ENCODE measurements at places on chromosomes 16 and 17.

- DNase-seq: no peak
Measured at GRCh38 chr17:63463771-63464170, 13.1 kb upstream of the ACE start.

DNA sequence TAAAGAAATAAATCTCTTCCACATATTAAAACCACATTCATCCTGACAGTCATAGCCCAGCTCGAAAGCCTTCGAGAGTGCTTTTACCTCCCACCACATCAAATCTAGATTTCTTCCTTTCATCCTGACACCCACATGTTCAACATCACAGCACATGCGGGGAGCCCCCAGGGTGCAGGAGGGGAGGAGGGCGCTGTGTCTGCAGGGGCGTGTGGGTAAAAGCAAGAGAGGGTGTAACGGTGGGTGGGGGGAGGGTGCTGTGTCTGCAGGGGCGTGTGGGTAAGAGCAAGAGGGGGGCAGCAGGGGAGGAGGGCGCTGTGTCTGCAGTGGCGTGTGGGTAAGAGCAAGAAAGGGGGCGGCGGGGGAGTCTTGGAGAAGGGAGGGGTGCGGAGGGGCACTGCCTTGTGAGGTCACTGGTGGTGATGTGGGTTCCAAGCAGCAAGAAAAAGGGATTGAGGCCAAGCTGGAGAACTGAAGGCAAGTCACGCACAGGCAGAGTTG lies 34.7 kb downstream of the ADCY9 start:
- no peak for DNase-seq

DNA sequence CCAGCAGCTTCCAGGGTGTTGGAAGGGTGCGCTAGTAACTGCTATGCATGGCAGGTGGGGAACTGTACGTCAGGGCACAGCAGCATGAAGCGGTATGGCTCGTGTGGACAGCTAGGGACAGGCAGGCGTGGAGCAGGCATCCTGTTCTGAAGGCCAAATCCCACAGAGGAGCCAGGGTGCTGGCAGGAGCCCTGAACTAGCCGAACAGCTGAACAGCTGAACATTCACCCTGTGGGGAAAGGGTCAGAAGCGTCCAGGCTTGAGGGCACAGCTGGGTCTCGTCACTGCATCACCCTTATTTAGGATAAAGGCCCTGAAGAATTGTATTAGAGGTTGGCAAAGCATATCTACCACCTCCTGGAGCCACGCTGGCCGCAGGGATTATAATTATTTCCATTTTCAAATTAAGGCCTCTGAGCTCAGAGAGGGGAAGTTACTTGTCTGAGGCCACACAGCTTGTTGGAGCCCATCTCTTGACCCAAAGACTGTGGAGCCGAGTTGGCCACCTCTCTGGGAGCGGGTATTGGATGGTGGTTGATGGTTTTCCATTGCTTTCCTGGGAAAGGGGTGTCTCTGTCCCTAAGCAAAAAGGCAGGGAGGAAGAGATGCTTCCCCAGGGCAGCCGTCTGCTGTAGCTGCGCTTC lies 3.3 kb upstream of the STH start:
- DNase-seq: no peak

GRCh38 chr17:48719642-48720265 lies 2.6 kb downstream of the PRAC1 start:
- DNase-seq: no peak

GRCh38 chr16:11986521-11987057 lies 10.1 kb downstream of the SNX29 start:
- DNase-seq: no peak

GRCh38 chr16:64696866-64697265 lies 425.0 kb downstream of the CDH11 start:
- DNase-seq: no peak

DNA sequence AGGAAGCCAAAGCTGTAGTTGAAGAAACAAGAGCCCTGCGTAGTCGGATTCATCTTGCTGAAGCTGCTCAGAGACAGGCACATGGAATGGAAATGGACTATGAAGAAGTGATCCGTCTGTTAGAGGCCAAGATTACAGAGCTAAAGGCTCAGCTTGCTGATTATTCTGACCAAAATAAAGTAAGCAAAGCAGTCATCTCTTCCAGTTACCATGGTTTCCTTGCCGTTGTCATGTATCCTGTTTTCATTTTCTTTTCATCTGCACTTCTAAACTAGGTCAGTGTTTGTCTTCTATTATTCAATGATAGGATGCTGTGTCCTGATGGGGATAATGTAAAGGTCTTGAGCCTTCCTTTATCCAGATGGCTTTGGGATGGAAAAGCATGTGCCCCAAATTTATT lies 104.3 kb downstream of the STXBP4 start:
- DNase-seq: no peak

DNA sequence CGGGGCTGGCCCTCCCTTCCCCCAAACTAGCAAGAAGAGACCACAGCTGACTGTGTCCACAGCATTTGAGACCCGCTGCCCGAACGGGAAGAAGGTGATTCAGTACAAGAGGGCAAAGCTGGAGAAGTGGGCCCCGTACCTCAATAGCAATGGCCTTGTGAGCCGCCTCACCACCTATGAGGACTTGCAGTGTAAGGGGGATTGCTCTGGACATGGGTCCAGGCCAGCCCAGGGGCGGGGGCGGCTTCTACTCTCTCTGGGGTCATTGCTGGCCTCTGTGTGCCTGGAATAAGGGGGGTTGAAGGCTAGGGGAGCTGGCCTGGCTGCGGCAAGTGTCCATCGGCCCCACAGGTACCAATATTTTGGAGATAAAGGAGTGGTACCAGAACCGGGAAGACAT lies 12.9 kb upstream of the KATNB1 start:
- no peak for DNase-seq

DNA sequence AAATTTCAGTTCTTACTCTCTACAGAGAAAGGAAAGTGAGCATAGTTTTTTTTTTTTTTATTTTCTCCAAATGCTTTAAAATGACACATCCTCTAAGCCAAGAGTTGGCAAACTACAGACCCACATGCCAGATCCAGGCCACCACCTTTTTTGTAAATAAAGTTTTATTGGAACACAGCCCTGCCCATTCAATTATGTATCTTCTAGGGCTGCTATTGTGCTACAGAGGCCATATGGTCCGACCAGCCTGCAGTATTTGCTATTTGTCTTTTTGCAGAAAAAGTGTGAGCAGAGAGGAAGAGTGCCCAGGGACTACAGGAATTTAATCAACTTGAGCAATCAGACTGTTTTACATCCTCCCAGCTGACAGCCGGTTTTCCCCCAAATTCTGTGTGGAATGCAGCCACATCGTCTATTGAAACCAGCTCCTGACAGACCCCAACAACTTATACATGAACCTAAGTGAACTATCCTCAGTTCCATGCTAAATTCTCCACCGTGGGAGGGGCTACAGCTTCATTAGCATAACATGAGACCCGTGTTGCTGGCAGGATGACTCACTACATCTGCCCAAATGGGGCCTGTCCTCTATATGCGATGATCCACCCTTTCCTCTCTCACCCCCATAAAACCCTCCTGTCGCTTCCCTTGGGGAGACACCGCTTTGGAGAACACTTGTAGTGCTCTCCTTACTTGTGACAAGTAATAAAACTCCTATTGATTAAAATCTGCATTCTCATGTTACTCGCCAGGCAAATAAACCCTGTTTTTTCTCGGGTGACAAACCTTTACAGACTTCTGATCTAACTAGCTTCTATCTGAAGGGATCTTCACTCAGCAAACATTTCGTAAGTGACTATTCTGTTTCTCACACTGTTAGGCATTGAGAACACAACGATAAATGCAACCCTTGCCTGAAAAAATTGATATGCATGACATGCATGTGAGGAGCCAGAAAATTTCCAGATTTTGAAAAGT lies 149.4 kb upstream of the HS3ST3A1 start:
- no peak for DNase-seq

GRCh38 chr17:79078476-79079190 lies 4.0 kb downstream of the ENGASE start:
- DNase-seq: no peak

GRCh38 chr17:31698751-31699150 lies 160.3 kb downstream of the COPRS start:
- DNase-seq: no peak

GRCh38 chr17:20191056-20191455 lies 181.9 kb downstream of the SPECC1 start:
- DNase-seq: peak; percentile 67

DNA sequence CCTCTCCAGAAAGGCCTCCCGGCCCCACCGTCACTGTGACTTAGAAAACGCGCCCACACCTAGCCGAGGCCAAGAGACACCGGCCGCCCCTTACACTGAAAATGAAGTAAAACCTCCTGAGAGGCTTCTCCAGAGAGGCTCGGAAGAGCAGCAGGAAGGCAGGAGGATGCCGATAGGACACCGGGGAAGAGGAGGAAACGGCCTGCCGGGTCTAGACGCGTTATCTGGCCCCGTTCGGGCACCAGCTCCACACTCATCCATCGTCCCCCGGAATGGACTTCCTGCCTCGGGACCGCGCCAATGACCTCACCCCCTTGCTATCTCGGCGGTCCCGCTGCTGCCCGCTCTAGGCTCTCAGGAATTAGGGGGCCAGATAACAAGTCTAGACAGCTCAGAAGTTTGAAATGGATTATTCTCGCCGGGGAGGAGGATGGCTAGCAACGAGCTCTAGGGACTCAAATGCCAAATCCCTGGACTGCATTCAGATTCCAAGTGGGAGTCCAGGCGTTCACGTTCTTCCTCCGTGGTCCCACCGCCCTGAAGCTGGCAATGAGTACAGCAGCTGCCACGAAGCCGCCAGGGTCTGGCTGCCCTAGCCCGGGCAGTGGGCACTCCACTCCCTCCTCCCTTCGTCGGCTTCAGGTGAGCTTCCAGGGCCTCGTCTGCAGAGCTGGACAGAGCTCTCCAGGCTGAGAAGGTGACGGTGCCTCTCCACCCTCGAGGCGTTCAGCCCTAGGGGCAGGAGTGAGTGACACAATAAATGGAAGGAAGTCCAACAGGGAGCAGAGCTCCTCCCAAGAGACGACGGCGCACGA lies 350.9 kb downstream of the FOXL1 start:
- no peak for DNase-seq

DNA sequence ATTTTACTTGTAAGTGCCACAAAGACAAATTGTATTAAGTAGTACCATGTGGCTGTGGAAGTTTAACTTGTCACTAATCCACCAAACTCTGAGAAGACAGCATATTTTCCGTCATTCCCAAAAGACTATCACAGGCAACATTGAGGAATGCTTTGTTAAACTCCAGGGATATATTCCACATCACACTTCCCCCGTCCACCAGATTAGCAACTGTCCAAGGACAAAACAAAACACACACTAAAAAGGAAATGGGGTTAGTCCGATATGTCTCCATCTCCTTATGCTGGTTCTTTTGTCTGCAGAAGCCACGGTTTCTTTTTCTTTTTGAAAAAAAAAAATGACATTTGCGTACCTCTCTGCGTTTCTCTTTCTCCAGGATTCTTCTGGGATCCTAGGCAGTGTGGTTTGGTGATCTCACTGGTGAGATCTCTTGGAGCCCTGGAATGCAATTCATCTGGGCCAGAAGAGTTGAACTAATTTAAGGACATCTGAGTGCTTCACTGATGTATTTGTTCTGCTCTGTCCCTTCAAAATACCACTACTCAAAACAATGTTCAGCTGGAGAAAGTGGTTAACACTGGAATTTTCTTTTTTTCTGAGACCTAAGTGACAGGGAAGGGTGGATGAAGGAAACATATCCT lies 40.6 kb downstream of the PRKCB start:
- DNase-seq: no peak

- DNase-seq: no peak
Measured at GRCh38 chr16:66614161-66614802, 9.8 kb downstream of the CMTM3 start.

- DNase-seq: no peak
Measured at GRCh38 chr16:85570213-85570734, 42.8 kb upstream of the GSE1 start.

DNA sequence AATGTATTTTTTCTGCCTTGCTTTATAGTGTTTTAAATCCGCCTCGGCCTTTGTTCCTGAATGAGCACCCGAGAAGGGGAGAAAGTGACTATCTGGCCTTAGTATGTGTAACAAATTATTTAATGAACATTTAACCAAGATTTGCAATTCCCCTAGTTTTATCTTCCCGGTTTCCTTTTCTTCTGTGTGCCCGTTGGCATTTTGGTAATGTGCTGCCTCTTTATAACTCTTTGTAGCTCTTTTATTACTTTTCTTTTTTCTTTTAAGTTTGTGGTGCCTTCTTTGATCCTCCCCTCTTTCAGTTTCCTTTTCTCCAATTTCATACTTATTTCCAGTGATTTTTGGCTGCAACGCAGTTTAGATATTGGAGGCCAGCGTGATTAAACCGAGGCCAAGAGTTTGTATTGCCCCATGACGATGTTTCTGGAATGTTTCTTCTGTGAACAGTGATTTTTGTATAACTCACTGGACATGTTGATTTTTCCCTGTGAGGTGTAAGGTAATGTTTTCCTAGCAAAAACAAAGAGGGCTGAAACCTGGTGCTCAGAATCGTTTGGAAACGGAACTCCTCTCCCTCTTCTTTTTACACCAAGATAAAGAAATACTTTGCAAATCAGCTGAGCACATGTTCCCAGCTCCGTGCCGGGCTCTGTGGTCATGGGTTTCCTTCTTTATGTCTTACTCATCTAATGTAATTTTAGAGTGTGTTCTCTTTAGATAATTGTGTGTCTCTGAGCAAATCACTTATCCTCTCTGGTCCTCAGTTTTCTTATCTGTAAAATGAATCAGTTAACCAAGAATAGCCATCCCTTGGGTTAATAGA lies 344.3 kb downstream of the WWOX start:
- no peak for DNase-seq

- DNase-seq: no peak
Measured at GRCh38 chr17:72682605-72683004, 409.9 kb downstream of the SLC39A11 start.

DNA sequence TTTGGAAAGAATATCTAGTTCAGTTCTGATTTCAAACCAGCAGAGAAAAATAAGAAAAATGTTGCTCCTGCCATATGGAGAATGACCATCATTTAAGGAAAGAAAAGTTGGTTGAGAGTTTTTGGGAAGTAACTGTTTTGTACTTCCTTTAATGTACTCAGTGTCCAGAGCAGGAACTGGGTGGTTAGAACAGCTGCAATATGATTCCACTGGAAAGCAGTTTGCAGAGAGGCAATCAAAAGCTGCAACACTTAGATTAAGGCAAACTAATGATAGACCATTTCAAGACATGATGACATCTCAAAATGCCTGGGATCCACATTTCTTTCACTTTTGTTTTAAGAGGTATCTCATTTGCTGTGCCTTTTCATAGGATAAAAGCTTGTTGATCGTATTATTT lies 313.3 kb upstream of the HSBP1 start:
- DNase-seq: no peak

DNA sequence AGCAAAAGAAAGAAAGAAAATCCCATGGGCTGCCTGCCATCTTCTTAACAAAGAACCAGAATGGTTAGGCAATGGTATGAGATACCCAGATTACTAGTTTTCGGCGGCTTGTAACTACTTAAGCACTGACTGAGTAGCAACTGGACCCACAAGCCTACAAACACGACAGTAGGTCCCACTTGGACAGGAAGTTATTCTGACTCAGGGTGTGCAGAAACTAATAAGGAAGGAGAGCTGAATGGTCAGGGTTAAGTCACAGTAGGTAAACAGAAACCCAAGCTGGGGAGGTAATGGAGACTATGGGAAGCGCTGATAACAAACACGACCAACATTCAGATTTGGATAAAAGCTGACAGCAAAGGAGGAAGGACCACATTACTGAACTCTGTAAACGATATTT lies 10.4 kb upstream of the HLF start:
- DNase-seq: no peak

- no peak for DNase-seq
Measured at GRCh38 chr16:249431-249830, 14.8 kb downstream of the FAM234A start.
